HTR-8/SVneo (cell line): ENCODE measurements at places on chromosomes 16 and 17.

DNA sequence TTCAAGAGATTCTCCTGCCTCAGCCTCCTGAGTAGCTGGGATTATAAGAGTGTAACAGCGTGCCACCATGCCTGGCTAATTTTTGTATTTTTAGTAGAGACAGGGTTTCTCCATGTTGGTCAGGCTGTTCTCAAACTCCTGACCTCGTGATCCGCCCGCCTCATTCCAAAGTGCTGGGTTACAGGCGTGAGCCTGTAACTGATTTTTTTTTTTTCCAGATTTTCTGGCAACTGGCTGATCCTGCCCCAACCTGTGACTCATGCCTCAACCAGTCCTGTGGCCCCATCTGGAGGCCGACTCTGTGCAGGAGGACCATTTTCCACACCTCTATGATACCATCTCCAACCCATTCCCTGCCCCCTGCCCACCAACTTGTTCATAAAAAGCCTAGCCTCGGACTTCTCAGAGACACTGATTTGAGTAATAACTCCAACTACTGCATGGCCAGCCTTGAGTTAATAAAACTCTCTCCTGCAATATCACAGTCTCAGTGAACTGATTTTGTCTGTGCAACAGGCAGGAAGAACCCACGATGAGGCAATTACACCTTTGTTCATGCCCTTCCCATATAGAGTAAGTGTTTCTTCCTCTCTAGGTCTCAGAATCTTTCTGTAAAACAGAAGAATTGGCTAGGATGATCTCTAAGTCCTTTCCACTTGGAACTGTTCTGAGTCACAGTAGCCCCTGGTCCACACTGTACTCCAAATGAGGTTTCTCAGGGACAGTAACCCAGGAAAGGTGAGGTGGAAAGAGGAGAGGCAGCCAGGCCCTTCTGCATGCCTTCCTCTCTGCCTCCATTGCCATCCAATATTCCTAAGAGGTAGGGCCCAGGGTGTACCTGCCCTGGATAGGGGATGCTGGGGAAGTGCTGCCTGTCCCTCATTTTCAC lies 8.8 kb upstream of the CNOT1 start:
- DNase-seq = peak; percentile 83

- peak; percentile 71 for DNase-seq
These were observed at the start of gene CREBBP for GRCh38 chr16:3880623-3881498. TSS of gene CREBBP (minus strand) at chr16:3880713. CDS start at chr16:3879916, 797 bp downstream.

DNA sequence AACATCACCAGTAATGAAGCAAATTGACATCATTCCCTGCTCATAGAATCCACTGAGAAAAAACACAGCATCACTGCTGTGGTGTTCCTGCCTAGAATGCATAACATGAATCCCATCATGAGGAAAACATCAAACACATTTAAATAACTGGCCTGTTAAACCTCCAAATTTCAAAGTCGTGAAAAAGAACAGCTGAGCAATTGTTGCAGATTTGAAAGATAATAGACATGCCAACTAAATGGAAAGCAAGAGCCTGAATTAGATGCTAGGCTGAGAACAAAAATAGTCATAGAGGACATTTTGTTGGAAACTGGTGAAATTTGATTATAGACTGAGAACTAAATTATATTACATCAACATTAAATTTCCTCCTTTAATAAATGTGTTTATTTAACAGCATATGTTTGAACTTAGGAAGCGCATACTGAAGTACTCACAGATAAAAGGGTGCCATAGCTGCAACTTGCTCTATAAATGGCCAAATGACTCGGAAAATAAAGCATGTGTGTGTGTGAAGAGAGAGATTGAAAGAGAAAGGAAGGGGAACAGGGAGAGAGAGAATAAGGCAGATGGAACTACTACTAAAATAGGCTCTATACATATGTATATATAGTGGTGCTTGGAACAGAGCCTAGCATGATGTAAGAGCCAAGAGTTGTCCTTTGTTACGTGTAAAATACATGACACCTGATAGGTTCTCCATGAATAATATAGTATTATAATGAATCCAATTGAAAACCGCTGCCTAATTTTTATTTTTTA lies 305.0 kb upstream of the MON1B start:
- no peak for DNase-seq

DNA sequence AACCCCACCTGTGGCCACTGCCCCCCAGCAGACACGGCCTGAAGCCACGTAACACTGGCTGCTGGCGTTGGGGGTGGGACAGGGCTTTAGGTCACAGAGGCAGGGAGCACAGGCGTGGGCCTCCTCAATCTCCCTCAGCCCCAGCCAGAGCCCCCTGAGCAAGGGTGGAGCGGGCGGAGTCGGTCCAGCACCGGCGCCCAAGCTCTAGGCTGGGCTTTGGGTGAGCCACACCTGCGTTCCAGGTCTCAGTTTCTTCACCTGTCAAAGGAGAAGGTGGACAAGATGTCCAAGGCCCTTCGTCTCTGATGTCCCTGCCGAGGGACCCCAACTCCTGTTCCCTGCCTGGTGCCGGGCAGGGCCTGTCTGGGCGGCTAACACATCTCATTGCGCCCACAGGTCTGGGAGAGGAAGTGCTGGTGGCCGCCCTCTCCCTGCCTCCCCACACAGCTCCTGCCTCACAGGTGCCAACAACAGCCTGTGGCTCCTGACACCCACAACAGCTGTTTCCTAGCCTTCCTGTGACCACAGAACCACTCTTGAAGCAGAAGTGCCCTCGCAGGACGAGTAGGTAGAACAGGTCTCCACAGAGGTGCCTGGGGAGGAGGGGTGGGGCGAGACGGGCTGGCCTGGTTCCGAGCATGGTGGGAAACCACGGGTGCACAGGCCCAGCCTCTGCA lies 12.0 kb downstream of the FAM83G start:
- DNase-seq = no peak
